ENCODE measurements at places on chromosomes 11 and 22.

GRCh38 chr11:16605894-16606783 is 132.3 kb upstream of the C11orf58 start:
- DNase-seq, result peak; percentile 70

DNA sequence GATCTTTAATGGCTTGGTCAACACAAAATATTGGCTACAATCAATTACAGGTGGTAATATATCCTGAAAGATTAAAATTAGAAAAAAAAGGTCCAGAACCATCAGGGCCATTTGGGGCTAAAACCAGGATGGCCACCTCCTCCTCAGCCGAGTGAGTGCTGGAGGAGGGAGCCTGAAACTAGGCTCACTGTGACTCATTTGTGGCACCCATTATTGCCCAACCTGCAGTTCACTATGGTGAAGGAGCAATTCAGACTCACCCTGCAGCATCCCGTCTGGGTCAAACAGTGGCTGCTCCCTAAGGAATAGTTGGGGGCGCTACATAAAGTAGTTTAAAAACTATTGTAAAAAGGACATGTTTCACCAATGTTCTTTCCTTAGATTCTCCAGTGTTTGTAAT is 60.7 kb downstream of the GLYATL1 start:
- no peak for DNase-seq

DNA sequence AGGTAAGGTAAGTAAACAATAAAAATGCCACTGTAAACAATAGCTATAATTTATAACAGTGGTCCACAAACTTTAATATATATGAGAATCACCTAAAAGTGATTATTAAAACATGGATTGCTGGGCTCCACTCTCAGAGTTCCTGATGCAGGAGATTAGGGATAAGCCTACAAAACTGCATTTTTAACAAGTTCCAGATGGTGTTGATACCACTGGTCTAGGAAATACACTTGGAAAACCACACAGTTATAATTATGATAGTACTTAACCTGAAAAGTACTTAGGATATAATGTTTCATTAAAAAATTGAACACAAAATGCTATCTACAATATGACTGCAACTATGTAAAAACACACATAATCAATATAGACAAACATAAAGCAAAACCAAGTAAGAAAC is 20.4 kb downstream of the FCHSD2 start:
- DNase-seq, result no peak

- no peak for DNase-seq
Measured at GRCh38 chr11:105132716-105133511, 6.7 kb downstream of the CARD18 start.

DNA sequence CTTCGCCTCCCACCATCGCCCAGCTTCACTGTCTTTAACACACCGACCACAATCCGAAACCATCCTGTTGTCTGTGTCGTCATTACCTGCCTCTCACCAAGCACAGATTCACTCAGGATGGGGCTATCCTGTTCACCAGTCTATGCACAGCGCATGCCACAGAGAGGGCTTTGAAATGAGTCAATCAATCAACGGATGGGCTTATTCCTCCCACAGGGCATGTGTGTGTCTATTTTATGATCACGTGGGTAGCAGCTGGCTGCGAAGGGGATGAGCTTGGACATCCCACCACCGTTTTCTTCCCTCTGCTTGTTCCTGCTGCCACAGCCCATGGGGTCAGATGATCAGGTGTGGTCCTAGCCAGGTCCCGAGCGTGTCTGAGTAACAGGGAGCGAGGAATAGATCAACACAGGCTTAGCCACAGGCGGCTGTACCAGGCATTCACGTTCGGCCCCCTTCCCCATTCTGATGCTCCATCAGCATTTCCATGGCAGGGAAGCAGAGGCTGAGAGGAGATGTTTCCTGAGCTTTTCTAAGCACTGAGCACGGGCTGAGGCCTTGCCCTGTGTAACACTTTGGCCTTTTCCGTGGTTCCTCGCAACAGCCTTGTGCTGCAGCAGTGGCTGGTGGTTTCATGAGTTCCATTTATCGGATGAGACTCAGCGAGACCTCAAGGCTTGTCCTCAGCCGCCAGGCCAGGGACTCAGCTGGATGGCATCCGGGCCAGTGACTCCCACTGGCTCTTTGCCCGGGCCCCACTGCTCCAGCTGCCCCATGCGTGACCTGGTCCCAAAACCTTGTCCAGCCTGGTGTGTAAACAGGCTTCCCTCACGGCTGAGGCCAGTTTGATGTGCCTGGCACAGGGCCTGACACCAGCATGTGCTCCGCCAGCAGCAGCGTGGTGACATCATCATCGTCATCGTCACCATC is 48.1 kb upstream of the FGF3 start:
- DNase-seq, result no peak

GRCh38 chr11:73978576-73979086 is 4.0 kb downstream of the UCP2 start:
- no peak for DNase-seq

DNA sequence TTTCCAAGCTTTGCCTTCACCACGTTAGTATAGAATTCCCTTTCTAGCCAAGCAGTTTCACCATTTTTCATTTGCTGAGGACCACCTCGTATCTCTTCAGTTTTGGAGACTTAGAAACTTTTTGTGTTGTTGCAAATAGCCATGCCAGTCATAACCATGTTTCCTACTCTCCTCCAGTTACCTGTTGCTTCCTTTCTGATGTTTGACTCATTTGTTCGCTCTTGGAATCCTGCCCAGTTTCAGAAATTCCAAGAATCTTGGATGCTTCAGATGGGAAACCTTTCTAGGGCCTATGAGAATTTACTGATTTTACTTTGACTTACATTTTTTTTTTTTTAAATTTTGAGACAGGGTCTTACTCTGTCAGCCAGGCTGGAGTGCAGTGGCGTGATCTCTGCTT is 65.4 kb downstream of the PPP6R3 start:
- no peak for DNase-seq
